ENCODE measurements at places on chromosomes 6 and 20. TPM values are rescaled to one million over a fixed set of nuclear protein-coding genes. Genes with fewer than 3 reads are reported as not detected.

TFAP2C gene
- 14.9 TPM for total RNA-seq

RAET1L gene
- total RNA-seq, result not detected

KHDC1L gene
- 0.32 TPM for total RNA-seq

TMEM151B gene
- total RNA-seq, result 0.13 TPM

Measured in A549 treated with ZK216348 at 1 μM for 4 hours (cell line).